ENCODE measurements at places on chromosomes 1 and 21.

- DNase-seq: no peak
These were observed 1321.2 kb downstream of the NCAM2 start for GRCh38 chr21:22319435-22319834.

DNA sequence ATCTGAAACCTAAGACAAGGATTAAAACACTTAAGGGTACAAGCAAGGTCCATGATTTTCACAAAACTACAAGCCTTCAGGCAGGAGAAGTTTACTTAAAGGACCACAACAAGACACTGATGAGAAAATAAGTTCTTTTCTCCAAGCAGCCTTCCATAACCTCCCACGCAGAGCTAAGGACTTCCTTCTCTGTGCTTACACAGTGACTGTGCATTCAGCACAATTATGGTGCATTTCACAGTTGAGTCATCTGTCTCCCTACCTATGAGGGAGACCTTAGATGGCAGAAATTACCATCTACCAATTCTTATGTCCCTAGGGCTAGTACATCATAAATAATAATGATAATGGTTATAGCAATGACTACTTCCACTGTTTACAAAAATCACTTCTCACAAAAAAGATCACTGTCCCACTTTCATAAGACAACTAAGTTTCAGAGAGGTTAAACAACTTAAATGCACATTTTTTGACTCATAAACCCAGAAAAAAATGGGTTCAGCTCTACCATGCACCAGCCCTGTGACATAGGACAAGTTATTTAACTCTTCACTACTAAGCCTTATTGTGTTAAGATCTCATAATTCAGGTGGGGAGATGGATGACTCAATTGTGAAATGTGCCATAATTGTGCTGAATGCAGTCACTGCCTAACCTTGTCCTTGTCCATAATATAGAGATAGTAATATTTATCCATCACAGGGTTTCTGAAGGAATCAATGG, 45.3 kb downstream of the TARBP1 start:
- DNase-seq: no peak

GRCh38 chr1:86067626-86068025, 88.9 kb downstream of the COL24A1 start:
- DNase-seq: no peak

DNA sequence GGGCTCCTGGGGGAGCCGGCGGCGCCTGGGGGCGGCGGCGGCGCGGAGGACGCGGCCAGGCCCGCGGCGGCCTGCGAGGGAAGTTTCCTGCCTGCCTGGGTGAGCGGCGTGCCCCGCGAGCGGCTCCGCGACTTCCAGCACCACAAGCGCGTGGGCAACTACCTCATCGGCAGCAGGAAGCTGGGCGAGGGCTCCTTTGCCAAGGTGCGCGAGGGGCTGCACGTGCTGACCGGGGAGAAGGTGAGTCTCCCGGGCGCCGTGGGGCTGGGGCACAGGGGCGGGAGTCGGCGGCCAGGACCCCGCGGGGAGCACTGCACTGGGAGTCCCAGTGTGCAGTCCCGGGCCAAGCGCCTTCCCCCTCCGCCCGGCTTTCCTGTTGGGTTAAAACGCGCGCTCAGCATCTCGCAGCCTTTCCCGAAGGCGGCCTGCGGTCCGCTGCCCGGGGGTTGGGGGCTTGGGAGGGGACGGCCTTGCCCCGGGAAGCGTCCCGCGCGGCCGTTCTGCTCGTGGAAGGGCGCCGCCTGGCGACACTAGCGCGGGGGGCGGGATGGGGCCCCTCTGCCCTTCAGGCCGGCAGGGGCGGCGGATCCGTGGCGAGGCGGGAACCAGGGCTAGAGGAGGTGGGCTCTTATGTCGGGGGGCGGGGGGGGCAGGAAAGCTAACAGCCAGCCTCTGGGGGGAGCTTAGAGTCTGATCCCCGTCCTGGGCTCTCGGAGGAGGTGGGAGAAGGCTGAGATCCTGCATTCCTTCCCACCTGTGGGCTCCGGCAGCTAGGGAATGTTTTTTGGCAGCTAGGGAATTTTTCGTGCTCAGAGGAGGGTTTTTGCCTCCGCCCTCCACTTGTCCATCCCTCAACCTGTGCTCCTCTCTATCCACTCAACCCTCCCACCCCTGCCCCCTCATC, 1.1 kb downstream of the HUNK start:
- DNase-seq: peak; percentile 63

GRCh38 chr1:82565546-82565945, 764.8 kb downstream of the ADGRL2 start:
- DNase-seq: no peak

DNA sequence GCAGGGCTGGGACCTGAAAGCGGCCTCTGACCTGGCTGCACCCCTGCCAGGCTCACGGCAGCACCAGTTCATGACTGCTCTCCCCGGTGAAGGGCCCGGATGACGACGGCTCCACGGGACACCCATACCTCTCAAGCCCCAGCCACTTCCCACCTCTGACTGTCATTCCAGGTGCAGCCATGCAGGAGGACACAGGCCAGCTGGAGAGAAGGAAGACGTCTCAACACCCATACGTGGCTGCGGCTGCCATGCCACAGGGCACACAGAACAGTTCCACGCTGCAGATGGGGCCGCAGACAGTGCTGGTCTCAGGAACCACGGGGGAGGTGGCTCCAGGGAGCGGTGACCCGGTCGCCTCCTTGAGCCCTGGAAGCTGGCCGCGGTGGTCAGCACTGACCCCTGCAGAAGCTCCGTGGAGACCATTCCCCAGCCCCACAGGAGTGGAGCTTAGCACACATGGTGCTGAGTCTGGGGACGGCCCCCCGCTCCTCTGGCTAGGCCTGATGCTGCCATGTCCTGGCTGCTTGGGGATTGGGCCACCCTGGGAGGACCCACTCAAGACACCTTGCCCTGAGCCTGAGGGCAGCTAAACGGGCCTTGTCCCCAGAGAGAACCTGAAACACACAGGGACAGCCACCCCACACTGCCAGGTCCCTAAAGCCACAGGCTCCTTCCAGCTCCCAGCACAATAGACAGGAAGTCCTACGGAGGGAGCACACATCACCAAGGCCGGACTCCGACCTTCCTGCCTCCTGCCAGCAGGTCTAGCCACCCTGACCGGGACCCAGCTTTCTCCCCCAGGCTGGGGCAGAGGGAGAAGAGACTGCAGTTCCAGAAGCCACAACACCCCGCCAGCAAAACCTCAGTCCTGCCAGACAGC, 8.6 kb downstream of the WNT9A start:
- no peak for DNase-seq

DNA sequence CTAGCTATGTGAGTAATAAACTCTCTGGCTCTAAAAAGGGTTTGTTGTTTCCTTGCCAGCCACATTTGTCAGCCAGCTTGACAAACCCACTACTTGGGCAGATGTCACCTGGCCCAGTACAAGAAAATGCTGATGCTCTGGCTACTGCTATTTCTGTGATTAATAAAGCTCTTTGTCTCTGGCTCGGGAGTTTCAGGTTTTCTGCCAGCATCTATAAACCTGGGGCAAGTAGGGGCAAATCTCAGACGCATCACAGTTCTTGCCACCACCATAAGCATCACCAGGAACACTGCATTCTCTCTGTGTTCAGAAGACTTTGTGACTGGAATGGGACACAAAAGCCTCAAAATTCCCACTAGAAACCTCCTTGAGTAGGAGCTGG, 2.5 kb downstream of the ITLN2 start:
- DNase-seq: no peak

GRCh38 chr1:233229288-233229687, 66.2 kb downstream of the PCNX2 start:
- DNase-seq: no peak

DNA sequence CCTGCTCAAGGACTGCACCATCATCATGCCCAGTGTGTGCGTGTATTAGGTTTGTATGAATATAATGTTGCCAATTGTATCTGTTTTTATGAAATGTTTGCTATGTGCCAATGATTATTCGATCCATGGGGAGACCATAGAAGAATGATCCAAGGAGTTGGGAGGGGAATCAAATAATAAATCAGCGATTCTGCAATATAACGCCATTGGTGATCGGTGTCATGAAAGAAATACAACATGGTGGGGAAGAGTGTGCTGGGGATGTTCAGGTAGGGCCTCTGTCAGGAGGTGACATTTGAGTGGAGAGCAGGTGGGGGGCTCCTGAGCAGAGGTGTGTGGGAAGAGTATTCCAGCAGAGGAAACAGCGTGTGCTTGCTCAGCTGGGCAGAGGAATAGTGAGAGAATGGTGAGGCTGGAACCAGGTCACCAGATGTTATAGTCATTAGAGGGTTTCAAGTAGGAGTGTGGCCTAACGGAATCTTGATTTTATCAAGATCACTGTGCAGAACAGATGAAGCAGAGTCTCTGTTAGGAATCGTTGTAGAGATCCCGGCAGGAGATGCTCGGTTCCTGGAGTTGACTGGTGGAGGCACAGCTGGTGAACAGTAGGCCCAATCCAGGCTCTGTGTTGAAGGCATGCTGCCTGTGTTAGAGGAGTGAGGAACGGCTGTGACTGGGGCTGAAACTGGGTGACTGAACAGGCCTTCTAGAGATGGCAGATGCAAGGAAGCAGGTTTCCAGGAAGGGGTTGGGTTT, 2.9 kb upstream of the ZNF496 start:
- no peak for DNase-seq

- DNase-seq: no peak
These were observed 108.7 kb downstream of the PRDM2 start for GRCh38 chr1:13808729-13809131.

DNA sequence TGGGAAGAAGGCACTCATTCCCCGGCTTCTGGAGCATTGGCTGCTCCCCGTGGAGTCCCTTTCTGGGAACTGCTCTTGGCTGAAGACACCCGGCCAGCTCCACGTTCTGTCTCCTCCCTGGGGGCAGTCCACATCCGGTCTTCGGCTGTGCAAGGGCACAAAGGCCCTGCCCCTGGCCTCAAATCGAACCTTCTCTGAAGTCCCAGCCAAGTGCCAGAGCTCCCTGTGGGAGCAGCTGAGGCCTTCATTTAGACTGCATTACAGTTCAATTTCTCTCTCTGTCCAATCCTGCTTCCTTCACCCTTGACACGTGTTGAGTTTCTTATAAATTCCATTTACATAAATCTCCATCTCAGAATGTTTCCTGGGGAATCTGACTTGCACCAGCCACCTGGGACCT, 132.9 kb upstream of the POU3F1 start:
- no peak for DNase-seq

DNA sequence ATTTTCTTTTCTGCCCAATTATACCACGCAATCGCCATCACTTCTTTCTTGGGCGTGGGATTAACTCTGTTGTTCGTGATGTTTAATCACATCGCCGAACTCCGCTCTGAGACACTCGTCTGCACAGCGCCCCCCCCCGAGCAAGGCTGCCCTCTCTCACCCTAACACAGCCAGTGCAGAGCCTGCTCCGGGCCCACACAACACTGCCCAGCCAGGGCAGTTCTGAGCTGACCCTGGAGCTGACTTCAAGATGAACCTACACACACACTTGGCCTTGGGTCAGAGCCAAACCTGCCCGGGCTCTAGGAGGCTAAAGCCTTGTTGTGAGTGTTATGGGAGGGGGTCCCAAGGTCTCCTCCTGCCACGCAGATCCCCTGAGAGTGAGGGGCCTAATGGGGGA, 64.6 kb upstream of the LRP8 start:
- no peak for DNase-seq

GRCh38 chr1:24992124-24992760, 62.2 kb upstream of the RUNX3 start:
- no peak for DNase-seq

DNA sequence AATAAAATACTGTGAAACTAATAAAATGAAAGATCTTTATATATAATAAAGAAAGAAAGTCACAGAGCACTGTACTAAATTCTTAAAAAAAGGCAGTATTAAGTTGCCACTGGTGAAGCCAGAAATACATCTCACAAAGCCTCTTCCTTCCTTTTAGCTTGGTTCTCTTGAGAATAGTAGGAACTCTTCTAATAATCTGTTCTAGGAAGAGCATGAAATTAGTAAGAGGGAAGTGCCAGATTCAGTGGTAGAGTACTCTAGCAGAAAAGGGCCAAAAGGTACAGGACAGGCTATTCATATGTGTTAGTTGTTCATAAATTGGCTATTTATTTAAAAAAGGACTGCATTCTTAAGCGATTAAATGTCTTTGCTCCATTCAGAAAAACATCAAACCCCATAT, 33.7 kb downstream of the CTTNBP2NL start:
- no peak for DNase-seq

DNA sequence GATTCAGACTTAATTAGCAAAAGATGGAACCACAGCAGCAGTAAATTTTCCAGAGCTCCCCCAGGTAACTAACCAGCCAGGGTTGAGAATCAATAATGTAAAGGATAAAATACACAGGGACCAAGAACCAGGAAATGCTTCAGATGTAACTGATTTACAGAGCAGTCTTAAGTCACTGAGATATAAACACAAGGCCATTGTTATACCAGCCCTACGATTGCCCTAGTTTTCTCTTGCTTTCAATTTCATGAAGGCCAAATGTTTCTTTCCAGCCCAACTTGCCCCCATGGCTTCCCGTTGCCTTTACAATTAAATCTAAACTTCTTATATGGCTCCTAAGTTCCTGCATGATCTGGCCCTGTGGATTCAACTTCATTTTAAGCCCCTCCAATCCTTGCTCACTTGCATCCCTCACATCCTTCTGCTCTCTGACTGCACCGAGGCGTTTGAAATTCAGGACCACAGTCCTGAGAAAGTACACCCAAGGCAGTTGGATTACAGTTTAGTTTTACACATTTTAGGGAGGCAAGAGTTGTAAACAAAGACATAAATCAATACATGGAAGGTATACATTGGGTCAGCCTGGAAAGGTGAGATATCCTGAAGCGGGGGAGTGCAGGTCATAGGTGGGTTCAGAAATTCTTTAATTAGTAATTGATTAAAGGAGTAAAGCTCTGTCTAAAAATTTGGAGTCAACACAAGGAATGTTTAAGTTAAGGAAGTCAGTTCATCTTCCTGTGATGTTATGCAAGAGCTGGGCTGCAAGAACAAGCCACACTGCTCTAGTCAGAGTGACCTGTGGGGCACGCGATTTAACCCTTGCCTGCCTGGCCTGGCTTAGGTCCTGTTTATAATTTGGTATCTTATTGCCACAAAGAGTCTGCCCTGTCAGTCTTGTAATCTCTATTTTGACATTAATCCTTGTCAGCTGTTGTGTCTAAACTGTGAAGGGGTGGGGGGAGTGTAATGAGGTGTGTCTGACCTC, 69.9 kb upstream of the COG2 start:
- DNase-seq: no peak

DNA sequence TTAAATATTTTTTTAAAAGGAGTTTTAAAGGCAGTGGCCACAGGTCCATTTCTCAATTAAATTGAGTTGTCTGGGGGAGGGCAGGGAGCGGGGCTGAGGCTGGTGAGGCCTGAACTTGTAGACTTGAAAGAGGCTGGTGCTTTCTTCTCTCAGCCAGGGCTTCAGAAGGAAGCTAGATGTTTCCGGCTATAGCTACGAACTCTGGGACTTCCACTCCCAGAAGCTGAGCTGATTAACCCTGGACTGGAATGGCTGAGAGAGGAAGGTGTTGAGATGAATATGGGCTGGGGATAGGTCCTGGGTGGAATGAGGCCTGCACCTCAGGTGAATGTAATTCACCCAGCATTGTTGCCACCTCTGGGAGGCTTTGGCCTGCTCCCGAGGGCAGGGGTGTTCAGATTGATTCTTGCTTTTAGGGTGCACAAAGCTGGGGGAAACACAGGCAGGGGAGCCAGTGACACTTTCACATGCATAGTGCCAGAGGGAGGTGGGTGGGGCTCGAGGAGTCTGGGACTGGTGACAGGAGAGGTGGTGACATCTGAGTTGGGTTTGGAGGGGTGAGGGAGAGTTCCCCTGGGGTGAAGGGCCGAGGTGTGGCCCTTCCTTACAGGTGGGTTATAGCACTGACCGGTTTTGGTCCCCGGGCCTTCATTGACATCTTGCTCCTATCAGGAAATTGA, 18.2 kb downstream of the LDLRAP1 start:
- DNase-seq: no peak

Data from germinal center (tissue), 1 donor.